Activated T-helper 2 cell treated with anti-CD3 and anti-CD28 coated beads, Interferon-gamma antibody, Interleukin-2, Interleukin-4, amounts not matched to agents 10 μg/mL and 5 μg/mL and 100 μg/mL, durations not matched to agents 14 hours and 24 hours and 36 hours (primary cell): ENCODE measurements at places on chromosomes 13 and 19. TPM values are rescaled to one million over a fixed set of nuclear protein-coding genes. Genes with fewer than 3 reads are reported as not detected.

The CBARP gene
- 3.5 and 3.7 TPM in 2 replicates for total RNA-seq

The SULT2B1 gene
- not detected in 2 replicates for total RNA-seq

The GFY gene
- not detected in 2 replicates for total RNA-seq

DNA sequence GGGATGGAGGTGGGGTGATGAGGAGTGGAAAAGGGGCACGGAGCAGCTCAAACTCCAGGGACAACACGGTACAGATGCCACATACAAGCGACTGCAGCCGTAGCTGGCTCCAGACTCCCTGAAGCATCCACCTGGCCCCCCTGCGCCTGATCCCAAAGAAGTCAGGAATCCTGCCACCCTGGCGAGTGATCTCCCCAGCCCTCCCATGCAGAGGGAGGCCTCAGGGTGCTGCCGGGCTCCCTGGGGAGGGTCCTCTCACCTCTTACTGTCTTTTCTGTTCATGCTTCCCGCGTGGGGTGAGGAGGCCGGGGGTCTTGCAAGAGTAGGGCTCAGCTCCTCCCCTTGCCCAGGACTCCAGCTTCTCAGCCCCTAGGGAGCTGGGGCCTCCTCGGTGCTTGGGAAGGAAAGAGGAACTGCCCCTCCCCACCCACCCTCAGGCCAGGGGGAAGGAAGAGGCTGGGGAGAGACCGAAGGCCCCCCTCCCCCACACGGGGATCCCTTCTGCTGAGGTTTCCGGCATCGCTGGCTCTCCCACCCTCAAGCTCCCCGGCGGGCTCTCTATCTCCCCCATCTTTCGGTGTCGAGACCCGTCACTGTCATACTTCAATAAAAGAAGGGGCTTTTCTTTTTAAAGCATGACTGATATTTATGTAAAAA, at the start of gene RASGRP4:
Gene RASGRP4, minus strand, starts transcription at position 410 of the 657 bp plus-strand sequence. Its CDS starts 128 bp downstream, at position 282.
- peak within 1 kb of the TSS; percentile 75 for H3K4me3 ChIP-seq
- peak; percentile 46 for DNase-seq
- peaks cover 28% of the 10 kb centered on the region for H3K4me1 ChIP-seq
- H3K27me3 ChIP-seq = no peaks in the 10 kb centered on the region
- peaks cover 3% of the 10 kb centered on the region for H3K36me3 ChIP-seq

DNA sequence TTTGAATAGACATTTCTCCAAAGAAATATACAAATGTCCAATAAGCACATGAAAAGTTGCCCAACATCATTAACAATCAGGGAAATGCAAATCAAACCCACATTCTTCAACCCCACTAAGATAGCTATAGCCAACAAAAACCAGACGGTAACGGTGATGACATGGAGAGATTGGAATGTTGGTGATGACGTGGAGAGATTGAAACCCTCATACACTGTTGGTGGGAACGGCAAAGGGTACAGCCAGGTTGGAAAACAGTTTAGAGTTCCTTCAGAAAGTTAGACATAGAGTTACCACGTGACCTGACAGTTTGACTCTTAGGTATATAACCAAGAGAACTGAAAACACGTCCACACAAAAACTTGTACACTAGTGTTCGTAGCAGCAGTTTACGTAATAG, 48.1 kb downstream of the TNFRSF19 start:
- no peak overlapping the region for H3K27ac ChIP-seq
- H3K4me3 ChIP-seq = no peak overlapping the region
- no peak for DNase-seq
- peaks cover 29% of the 10 kb centered on the region for H3K27me3 ChIP-seq
- no peaks in the 10 kb centered on the region for H3K36me3 ChIP-seq

DNA sequence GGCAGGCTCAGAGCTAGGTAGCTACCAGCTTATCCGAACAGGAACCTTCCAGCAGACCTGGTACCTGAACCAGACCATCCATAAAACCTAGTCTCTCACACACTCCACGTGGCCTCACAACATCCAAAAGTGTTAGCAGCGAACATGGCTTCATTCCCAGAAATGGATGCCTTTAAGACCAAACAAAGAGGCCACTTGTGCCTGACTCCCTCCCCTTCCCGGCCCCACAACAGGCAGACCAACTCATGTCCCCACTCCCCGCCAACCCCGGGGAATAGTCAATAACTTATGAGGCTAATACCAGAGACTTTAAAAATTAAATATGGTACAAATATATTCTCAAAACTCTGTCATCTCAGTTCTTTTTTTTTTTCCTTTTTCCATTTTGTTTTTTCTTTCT, 46.2 kb downstream of the ZNF557 start:
- H3K27me3 ChIP-seq = no peaks in the 10 kb centered on the region
- no peak overlapping the region for H3K4me3 ChIP-seq
- H3K36me3 ChIP-seq = no peaks in the 10 kb centered on the region
- H3K27ac ChIP-seq = no peak overlapping the region

DNA sequence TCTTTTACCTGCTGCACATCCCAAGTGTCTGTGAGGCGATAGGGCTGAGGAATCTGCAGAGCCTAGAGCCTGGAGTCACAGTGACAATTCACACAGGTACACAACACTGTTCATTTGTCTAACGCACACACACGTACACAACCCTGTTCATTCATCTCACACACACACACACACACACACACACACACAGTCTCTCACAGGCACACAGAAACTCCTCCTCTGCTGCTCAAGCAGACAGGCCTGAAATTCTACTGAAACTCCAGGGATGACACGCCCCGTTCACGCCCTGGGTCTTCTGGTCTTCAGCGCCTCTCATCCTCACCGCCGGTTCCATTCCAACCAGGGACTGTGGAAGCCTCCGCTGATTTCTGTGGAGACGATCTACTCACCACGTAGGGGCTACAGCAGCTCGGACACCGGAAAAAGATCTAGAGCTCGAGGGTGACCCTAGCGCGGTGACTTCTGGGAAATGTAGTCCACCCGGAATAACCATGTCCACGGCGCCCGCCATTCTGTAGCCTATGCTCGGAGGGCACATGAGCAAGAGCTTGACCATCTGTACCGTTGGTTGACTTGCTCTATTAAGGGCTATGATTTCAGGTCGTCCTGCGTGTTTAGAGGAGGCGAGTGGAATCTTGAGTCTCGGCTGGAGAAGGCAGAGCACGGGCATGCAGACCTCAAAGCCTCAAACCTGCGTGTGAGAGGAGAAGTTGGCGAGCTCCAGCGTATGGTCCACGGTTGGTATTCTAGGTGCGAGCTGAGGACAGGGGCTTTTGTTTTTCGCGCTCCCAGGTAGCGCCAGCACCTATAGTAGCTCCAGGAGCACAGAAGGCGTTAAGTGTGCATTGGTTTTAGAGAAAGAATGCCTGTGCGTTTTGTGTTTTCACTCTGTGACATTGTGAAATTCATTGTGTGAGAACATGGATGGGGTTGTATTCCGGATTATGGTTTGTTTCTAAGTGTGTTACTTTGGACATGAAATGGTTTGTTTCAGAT, 33.4 kb downstream of the ZNF45 start:
- H3K27ac ChIP-seq = peak overlapping the region; percentile 45
- peaks cover 11% of the 10 kb centered on the region for H3K4me1 ChIP-seq
- no peaks in the 10 kb centered on the region for H3K27me3 ChIP-seq

DNA sequence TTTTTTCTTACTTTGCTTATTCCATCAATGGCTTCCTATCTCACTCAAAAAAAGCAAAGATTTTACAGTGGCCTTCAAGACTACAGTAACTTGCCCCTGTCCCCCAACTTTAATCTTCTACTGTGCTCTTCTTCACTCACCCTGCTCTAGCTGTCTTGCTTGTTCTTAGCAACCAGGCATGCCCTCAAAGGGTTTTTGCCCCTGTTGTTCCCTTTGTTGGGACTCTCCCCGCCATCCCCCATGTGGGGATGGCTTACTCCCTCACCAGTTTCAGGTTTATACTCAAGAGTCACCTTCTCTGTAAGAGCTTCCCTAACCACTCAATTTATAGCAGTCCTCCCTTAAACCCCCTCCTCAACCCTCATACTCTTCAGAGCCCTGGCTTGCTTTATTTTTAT, 5.4 kb downstream of the MTMR6 start:
- peak overlapping the region; percentile 79 for H3K27ac ChIP-seq
- no peaks in the 10 kb centered on the region for H3K27me3 ChIP-seq
- H3K36me3 ChIP-seq = peaks cover 35% of the 10 kb centered on the region
- H3K4me1 ChIP-seq = peaks cover 50% of the 10 kb centered on the region
